Muscle of leg (tissue), 16 donors: ENCODE measurements at places on chromosomes 16 and 17. TPM values are rescaled to one million over a fixed set of nuclear protein-coding genes. Genes with fewer than 3 reads are reported as not detected.

MT4 gene
- polyA plus RNA-seq: not detected

EMC6 gene
- polyA plus RNA-seq: 37.0 TPM

DNA sequence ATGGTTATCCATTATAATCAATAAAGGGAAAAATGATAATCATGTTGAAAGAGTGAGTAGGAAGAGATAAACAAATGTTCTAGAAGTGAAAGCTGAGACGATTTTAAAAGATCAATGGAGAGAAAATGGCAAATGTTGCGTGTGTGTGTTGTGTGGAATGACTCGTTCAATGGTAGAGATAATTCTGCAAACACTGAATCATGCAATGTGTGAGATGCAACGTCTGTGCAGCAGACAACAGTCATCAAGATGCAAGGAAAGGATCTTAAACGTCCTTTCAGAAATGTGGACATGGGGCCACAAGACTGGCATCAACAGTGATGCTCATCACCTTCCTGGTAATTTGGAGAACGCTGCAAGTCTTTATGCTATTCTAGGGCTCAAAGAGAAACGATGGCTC lies 124.4 kb downstream of the CDYL2 start:
- no peaks in the 10 kb centered on the region for H3K27me3 ChIP-seq
- peaks cover 3% of the 10 kb centered on the region for H3K4me1 ChIP-seq
- H3K27ac ChIP-seq: no peak overlapping the region
- no peak for DNase-seq
- H3K4me3 ChIP-seq: no peak overlapping the region

GRCh38 chr16:85393674-85394451 lies 219.3 kb upstream of the GSE1 start:
- DNase-seq: peak; percentile 72
- H3K27me3 ChIP-seq: no peaks in the 10 kb centered on the region
- H3K4me3 ChIP-seq: no peak overlapping the region

- no peaks in the 10 kb centered on the region for H3K4me1 ChIP-seq
- no peaks in the 10 kb centered on the region for H3K27me3 ChIP-seq
- no peak overlapping the region for H3K4me3 ChIP-seq
- DNase-seq: no peak
- no peaks in the 10 kb centered on the region for H3K36me3 ChIP-seq
- no peak overlapping the region for H3K27ac ChIP-seq
Observed at GRCh38 chr16:13153696-13154095, 252.3 kb downstream of the SHISA9 start.

DNA sequence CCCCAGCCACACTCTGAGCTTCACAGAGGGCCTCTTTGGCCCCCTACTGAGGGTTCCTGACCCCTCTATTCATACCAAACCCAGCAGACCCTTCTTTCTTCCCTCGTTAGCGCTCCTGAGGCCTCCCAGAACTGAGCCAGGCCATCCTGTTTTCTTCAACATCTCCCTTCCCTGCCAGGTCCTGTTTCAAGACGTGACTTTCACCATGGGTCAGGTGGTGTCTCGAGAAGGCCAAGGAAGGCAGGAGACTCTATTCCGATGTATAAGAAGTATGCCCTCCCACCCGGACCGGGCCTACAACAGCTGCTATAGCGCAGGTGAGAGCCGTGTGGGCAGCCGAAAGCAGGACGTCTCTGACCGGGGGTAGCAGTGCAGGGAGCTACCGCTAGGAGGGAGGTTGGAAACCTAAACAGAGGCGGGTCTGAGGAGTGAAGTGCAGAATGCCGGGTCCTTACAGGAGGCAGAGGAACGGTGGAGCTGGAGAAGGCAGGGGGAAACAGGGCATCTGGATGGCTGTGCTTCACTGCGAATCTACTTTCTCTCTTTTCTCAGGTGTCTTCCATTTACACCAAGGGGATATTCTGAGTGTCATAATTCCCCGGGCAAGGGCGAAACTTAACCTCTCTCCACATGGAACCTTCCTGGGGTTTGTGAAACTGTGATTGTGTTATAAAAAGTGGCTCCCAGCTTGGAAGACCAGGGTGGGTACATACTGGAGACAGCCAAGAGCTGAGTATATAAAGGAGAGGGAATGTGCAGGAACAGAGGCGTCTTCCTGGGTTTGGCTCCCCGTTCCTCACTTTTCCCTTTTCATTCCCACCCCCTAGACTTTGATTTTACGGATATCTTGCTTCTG lies 1.3 kb upstream of the SENP3 start:
- H3K27ac ChIP-seq: peak overlapping the region; percentile 98
- peak overlapping the region; percentile 83 for H3K4me3 ChIP-seq
- H3K4me1 ChIP-seq: peaks cover 56% of the 10 kb centered on the region

DNA sequence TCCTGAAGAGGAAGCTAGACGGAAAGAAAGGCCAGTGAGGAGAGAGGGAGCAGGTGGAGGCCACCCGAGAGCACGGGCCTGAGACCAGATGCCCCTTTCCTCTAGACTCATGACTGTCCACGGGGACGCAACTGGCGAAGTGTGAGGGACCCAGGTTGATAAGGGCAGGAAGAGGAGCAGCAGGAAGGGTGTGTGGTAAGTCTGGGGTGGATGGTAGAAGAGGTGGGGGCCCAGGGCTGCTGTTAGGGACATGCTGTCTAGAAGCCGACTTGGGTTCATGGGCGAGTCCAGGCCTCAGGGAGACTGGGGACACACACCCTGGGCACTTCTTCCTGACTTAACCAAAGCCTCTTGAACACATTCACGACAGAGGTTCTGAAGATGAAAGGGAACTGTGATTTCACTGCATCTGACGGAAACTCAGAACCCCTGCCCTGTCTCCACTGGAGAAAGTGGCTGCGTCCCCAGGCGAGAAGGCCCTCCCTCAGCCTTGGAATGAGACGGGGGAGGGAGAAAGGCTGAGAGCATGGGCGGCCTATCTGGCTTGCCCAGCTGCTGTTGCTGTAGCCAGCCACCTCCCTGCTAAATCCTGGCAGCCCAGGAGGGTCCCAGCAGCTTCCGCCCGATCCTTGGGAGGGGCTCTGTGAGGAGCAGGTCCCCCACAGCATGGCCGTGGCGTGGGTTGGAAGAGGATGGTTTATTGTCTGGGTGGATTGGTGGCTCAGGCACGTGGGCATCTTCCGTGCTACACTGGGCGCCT lies 6.0 kb downstream of the HIC1 start:
- H3K4me3 ChIP-seq: peak overlapping the region; percentile 42
- peaks cover 67% of the 10 kb centered on the region for H3K4me1 ChIP-seq
- peaks cover 18% of the 10 kb centered on the region for H3K27me3 ChIP-seq
- peaks cover 58% of the 10 kb centered on the region for H3K36me3 ChIP-seq
- DNase-seq: peak; percentile 65
